ENCODE measurements at places on chromosomes 13 and 19. TPM values are rescaled to one million over a fixed set of nuclear protein-coding genes. Genes with fewer than 3 reads are reported as not detected.

KCNJ14 gene
- total RNA-seq: 0.32 TPM

TPTE2 gene
- not detected for total RNA-seq

PDE4A gene
- 8.2 TPM for total RNA-seq

MTUS2 gene
- 81.4 TPM for total RNA-seq

GRCh38 chr13:109384491-109385241 is 401.7 kb downstream of the IRS2 start:
- no peak for DNase-seq

DNA sequence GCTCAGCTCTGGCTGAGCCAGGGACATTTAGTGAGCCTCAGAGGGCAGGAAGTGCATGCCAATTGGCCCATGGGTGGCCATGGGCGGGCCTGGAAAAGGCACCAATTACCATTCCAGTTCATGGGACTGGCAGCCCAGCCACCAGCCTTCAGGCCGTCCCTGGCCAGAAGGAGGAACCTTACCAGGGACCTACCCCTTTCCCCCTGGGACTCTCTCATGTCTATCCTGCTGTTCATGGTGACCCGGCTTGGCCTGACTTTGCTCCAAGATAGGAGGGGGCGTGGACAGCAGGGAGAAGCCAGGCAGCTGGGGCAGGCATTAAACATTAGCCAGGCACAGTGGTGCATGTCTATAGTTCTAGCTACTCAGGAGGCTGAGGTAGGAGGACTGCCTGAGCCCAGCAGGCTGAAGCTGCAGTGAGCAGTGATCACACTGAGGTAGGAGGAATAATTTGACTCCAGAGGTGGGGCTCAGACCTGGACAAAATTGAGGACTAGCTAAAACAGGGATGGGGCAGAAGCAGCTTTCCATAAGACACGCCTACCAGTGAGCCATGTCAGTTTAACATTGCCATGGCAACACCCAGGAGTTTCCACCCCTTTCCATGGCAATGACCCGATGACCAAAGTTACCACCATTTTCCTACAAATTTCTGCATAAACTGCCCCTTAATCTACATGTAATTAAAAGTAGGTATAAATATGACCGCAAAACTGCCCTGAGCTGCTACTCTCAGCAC is 14.3 kb upstream of the ZNF426 start:
- DNase-seq: no peak

DNA sequence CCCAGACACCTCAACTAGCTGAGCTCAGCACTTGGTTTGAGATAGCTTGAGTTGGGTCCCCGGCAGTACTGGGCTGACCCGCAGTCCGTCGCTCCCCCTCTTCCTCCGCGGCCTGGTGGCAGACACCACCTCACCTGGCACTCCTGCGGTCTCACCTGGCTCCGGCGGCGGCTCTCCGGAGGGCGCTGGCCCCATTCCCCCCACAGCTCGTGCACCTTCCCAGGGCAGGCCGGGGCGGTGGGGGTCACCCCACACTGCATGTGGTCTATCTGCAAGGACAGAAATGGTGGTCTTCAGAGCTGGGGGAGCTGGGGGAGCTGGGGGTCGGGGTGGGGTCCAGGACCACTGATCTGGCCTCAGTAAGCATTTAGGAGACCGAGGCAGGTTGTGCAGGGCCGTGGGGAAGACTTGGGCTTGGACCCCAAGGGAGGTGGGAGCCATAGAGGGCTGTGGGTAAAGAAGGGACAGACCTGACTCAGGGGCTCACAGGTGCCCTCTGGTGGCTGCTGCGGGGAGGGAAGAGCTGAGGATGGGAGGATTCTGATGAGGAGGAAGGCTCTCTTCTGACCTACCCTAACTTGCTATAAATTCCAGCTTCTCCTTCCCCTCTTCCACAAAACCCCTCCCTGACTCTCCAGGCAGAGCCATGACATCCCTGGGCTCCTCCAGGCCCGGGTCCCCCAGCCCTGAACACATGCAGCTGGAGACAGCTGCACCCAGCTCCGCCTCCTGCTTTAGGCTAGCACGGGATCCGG is 6.7 kb upstream of the PLIN4 start:
- DNase-seq: no peak

DNA sequence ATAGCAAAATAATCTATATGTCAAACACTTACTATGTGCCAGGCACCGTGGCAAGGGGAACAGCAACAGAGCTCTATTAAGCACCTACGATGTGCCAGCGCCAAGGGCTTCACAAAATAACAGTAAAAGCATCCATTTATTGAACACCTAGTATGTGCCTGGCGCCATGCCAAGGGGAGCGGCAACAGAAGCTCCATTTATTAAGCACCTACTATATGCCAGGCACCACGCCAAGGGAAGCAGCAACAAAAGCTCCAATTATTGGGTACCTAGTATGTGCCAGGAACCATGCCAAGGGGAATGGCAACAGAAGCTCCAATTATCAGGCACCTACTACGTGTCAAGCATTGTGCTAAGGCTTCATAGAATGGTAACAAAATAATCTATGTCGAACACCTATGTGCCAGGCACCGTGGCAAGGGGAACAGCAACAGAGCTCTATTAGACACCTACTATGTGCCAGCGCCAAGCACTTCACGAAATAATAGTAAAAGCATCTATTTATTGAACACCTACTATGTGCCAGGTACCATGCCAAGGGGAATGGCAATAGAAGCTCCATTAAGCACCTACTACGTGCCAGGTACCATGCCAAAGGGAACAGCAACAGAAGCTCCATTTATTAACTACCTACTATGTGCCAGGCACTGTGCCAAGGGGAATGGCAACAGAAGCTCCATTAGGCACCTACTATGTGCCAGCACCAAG is 107.7 kb downstream of the PTPRS start:
- DNase-seq: no peak

- DNase-seq: no peak
Observed at GRCh38 chr19:53971673-53972072, 8.9 kb downstream of the CACNG8 start.

GRCh38 chr13:66899955-66900354 is 330.2 kb downstream of the PCDH9 start:
- no peak for DNase-seq

GRCh38 chr19:3514930-3515329 is 8.8 kb downstream of the FZR1 start:
- no peak for DNase-seq

DNA sequence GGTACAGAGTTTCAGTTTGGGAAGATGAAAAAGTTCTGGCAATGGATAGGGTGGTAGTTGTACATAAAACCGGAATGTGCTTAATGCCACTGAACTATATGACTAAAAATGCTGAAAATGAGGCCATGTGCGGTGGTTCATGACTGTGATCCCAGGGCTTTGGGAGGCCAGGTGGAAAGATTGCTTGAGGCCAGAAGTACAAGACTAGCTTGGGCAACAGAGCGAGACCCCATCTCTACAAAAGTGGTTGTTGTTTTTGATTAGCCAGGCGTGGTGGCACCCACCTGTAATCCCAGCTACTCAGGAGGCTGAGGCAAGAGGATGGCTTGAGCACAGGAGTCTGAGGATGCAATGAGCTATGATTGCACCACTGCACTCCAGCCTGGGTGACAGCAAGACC is 12.8 kb downstream of the SMAD9 start:
- DNase-seq: no peak

DNA sequence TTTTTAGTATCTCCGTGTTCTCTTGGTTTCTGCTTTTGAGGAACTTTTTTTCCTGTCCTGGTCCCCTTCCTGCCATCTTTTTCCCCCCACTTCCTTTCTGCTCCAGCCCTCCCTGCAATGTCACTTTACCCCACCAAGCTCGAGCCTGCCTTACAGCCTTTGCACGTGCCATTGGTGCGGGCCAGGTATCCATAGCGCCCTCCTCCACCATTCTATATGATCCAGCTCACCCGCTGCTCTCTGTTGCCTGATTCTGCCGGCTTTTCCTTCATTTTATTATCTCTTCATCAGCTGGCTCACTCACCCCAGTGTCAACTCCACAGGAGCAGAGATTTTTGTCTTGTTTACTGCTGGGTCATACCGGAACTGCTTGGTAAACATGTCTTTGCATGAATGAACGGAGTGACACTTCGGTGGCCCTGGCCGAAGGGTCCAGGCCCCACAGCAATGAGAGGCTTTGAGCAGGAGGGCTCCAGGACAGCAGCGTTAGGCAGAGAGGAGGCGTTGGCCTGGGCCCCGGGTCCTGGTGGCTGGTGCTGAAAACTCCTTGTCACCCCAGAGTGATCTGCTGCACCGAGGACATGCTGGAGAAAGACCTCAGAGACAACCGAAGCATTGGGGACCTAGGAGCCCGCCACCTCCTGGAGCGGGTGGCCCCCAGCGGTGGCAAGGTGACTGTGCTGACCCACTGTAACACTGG is 1.2 kb downstream of the MRI1 start:
- DNase-seq: no peak

- DNase-seq: no peak
Observed at GRCh38 chr19:47280183-47280797, 5.6 kb downstream of the INAFM1 start.

DNA sequence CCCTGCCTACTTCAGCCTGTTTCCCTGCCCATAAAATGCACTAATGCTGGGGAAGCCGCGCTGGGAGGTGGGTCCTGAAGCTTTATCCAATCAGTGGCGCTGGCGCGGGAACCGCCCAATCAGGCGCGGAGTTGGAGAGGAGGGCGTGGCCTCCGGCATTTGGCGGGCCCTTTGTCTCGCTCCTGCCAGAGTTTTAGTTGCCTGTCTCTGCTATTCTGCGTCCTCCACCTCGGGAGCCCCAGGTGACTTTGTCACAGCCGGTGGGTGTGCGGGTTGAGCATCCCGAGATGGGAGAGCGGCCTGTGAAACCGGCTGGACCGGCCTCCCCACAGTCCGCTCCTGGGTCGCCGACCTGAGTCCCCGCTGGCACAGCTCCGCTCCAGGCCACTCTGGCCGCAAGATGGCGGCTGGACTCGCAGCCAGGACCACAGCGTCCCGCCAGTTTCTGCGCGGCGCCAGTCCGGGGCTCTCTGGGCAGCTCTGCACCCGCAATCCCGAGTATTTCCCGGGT is 30.7 kb upstream of the ZNF429 start:
- DNase-seq: peak; percentile 91

DNA sequence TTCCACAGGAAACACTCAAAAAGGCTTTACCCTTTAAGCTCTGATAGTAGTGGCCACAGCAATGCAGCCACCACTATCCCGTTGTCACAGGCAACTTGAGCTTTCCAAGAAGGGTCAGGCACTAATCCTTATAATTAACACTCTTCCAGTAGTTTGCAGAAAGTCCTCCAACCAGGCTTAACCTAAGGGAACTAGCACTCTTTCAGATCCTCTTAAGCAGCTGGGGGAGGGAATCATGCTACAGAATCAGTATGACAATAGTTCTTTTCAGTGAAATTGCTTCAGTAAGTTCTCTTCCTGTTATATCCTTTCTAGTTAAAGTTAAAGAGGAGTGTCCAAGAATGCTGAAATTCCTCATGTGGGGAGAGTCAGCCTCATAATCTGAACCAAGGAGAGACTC is 82.2 kb downstream of the TNFSF11 start:
- no peak for DNase-seq

- DNase-seq: no peak
Observed at GRCh38 chr13:82220641-82221040, 1661.6 kb downstream of the SLITRK1 start.

- DNase-seq: no peak
Observed at GRCh38 chr19:34353546-34353945, 11.4 kb upstream of the GPI start.

- no peak for DNase-seq
Observed at GRCh38 chr13:78102741-78103140, 184.1 kb upstream of the EDNRB start.

- DNase-seq: no peak
Observed at GRCh38 chr13:95201814-95202651, 99.2 kb downstream of the ABCC4 start.

DNA sequence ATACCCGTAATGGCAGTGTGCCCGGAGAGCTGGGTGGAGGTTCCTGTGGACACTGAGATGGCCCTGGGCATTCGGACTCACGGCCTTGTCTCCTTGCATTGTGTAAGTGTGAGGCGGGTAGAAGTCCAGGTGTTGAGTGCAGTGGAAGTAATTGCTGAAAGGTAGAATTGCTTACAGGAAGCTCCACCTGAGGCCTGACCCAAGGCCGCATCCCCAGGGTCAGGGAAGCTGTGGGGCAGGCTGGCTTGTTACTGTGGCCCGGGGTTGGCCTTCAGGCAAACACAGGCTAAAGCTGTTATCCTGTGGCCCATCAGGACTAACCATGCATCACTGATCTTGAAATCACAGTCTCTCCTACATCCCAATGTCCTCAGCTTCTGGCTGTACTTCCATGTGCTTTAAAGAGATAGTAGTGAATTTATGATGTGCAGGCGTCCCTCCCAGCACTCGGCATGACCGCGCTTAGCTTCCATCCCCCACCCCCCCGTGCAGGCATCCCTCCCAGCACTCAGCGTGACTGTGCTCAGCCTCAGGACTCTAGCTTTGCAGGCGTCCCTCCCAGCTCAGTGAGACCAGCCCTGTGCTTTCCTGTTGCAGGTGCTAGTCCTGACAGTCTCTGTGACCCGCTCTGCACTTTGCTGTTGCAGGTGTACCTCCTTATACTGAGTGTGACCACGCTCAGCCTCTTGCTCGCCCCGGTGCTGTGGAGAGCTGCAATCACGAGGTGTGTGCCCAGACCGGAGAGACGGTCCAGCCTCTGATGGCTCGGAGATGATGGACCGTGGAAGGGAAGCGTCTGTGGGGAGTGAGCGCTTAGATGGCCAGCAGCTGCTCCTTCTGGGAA is 35.6 kb upstream of the TFDP1 start:
- DNase-seq: peak; percentile 65

GRCh38 chr19:12913011-12913561 is 6.0 kb downstream of the SYCE2 start:
- DNase-seq: peak; percentile 82

GRCh38 chr13:113769106-113769505 is 10.1 kb downstream of the TMEM255B start:
- peak; percentile 63 for DNase-seq

Data from cardiac septum (tissue), 1 donor.